ENCODE measurements at places on chromosomes 11 and 22.

DNA sequence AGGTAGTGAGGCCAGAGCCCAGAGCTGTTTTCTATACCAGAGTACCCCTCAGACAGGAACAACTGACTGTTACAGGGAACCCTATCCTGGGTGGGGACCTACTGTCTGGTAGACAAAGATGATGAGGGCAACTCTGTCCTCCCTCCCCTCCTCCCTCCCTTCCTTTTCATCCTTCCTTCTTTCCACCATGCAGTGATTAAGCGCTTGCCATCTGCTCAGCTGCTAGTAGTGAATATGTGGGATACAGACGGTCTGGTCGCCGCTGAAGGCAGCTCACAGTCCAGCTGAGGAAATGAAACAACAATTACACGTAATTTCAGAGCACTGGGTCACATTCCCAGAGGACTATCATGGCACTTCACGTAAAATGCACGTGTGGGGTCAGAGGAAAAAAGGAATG lies 597.1 kb downstream of the BUD13 start:
- peaks cover 17% of the 10 kb centered on the region for H3K27me3 ChIP-seq
- H3K4me1 ChIP-seq: no peaks in the 10 kb centered on the region
- no peak overlapping the region for H3K4me3 ChIP-seq
- no peak overlapping the region for H3K27ac ChIP-seq
- no peaks in the 10 kb centered on the region for H3K36me3 ChIP-seq
- peak; percentile 6 for DNase-seq

DNA sequence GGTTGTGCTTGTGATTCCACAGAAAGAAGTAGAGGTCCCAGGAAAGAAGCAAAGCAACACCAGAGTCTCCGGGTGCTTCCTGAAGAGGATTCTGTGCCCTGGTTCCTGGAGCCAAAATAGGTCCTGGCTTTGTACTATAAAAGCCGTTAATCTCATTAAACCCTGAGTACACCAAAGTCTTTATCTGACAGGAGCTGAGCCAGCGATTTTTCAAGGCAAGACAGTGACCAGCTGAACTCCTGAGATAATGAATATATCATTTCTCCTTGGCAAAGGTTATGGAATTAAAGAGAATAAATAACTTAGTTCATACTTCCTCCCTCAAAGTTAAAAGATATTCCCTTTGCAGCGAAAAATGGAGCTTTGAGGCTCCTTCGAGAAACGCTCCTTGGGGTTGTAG lies 5.2 kb downstream of the TMEM138 start:
- H3K4me1 ChIP-seq: peaks cover 24% of the 10 kb centered on the region
- peaks cover 27% of the 10 kb centered on the region for H3K36me3 ChIP-seq
- H3K4me3 ChIP-seq: no peak overlapping the region
- H3K27me3 ChIP-seq: no peaks in the 10 kb centered on the region

DNA sequence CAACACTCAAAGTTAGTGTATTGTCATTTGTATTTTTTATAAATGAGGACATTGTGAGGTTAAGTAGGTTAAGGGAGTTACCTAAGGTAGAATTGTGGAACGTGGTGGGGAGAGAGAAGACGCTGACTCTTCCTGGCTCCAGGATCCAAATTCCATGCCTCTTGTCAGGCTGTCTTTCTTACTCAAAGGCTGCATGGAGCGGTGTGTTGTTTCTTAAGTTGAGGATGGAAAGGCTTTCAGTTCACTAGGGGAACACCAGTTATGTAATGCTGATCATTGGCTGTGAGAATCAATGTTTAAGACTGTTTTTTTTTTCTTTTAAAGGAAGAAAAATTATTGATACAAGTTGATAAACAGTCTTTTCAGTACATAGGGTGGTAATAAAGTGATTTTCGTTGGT lies 2.9 kb downstream of the UBE2L3 start:
- H3K27ac ChIP-seq: no peak overlapping the region
- H3K4me1 ChIP-seq: peaks cover 51% of the 10 kb centered on the region
- no peak overlapping the region for H3K4me3 ChIP-seq
- H3K27me3 ChIP-seq: no peaks in the 10 kb centered on the region
- no peak for DNase-seq
- peaks cover 2% of the 10 kb centered on the region for H3K36me3 ChIP-seq

DNA sequence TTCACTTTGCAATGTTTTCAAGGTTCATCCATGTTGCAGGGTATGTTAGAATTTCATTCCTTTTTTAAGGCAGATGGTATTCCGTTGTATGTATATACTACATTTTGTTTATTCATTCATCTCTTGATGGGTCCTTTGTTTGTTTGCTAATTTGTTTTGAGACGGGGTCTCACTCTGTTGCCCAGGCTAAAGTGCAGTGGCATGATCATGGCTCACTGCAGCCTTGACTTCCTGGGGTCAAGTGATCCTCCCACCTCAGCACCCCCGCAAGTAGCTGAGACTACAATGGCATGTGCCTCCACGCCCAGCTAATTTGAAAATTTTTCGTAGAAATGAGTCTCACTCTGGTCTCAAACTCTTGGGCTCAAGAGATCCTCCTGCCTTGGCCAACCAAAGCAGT lies 6.2 kb downstream of the UVRAG start:
- H3K4me3 ChIP-seq: no peak overlapping the region
- no peak for DNase-seq
- H3K4me1 ChIP-seq: peaks cover 30% of the 10 kb centered on the region
- no peaks in the 10 kb centered on the region for H3K27me3 ChIP-seq
- no peaks in the 10 kb centered on the region for H3K36me3 ChIP-seq
- H3K27ac ChIP-seq: no peak overlapping the region

- no peaks in the 10 kb centered on the region for H3K36me3 ChIP-seq
- no peaks in the 10 kb centered on the region for H3K4me1 ChIP-seq
- H3K27ac ChIP-seq: no peak overlapping the region
- no peak for DNase-seq
- no peak overlapping the region for H3K4me3 ChIP-seq
These were observed 670.9 kb downstream of the BRD1 start for GRCh38 chr22:49156662-49157285.

- peak overlapping the region; percentile 45 for H3K27ac ChIP-seq
- H3K4me3 ChIP-seq: peak overlapping the region; percentile 11
- H3K4me1 ChIP-seq: peaks cover 18% of the 10 kb centered on the region
- no peaks in the 10 kb centered on the region for H3K36me3 ChIP-seq
- DNase-seq: no peak
These were observed 125.4 kb downstream of the CASP12 start for GRCh38 chr11:104772806-104773241.

DNA sequence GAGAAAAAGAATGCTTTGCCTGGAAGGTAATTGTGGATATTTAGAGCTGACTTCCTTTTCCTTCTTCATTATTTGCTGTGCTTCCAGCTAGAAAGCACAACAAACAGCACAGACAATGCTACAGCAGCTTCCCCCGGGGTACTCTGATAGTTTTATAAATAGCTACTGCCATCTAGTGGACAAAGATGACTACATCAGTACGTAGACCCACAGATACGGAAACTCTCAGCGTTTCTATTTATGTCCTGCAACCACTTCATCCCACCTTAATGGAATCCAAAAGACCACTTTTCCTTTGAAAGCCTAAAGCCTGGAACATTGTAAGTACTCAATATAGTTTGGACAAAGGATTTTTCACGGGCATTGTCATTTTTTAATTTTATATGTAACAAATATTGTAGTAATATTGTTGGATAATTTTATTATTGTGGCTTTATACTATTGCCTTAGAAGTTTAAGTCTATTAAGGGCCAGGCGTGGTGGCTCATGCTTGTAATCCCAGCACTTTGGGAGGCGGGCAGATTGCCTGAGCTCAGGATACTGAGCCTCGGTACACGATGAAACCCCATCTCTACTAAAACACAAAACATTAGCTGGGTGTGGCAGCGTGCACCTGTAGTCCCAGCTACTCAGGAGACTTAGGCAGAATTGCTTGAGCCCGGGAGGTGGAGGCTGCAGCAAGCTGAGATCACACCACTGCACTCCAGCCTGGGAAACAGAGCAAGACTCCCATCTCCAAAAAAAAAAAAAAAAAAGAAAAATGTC lies 7.5 kb downstream of the HSPA8 start:
- DNase-seq: no peak
- peak overlapping the region; percentile 47 for H3K27ac ChIP-seq
- peaks cover 35% of the 10 kb centered on the region for H3K4me1 ChIP-seq
- no peaks in the 10 kb centered on the region for H3K27me3 ChIP-seq

DNA sequence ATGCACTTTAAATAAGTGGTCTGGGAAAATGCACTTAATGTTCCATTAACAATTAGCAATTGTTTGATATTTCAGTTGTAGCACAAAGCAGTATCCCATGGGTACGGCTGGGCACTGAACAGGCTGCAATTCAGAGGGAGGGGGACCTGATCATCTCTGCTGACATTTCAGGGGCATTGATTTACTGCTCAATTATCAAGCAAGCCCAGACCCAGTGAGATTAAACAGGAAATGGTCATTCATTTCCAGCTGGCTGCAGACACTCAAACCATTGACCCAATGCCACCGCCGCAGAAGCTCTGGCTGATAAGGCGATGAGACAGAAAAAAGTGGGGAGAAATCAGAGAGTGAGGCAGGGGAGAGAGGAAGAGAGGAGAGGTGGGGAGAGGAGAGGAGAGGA lies 1.2 kb downstream of the GPR83 start:
- H3K36me3 ChIP-seq: no peaks in the 10 kb centered on the region
- peaks cover 7% of the 10 kb centered on the region for H3K4me1 ChIP-seq
- no peak overlapping the region for H3K27ac ChIP-seq
- DNase-seq: no peak
- no peak overlapping the region for H3K4me3 ChIP-seq
- peaks cover 45% of the 10 kb centered on the region for H3K27me3 ChIP-seq

- H3K4me1 ChIP-seq: peaks cover 44% of the 10 kb centered on the region
- no peak overlapping the region for H3K4me3 ChIP-seq
- no peak for DNase-seq
- no peaks in the 10 kb centered on the region for H3K27me3 ChIP-seq
- no peak overlapping the region for H3K27ac ChIP-seq
- H3K36me3 ChIP-seq: peaks cover 13% of the 10 kb centered on the region
These were observed 140.0 kb upstream of the MTMR2 start for GRCh38 chr11:96063886-96064285.

DNA sequence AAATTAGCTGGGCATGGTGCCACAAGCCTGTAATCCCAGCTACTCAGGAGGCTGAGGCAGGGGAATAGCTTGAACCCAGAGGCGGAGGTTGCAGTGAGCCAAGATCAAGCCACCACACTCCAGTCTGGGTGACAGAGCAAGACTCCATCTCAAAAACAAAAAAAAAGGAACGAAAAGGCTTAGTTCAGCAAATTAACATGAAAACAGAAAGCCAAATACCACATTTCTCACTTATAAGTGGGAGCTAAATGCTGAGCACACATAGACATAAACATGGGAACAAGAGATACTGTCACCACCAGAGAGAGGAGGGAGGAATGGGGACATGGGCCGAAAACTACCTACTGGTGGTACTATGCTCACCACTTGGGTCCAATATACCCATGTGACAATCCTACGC lies 38.6 kb downstream of the SCGB1A1 start:
- peaks cover 13% of the 10 kb centered on the region for H3K4me1 ChIP-seq
- no peaks in the 10 kb centered on the region for H3K27me3 ChIP-seq
- DNase-seq: no peak
- H3K4me3 ChIP-seq: no peak overlapping the region
- H3K27ac ChIP-seq: no peak overlapping the region
